Stimulated activated CD4-positive, alpha-beta T cell treated with anti-CD3 and anti-CD28 coated beads, Interleukin-1b, Interleukin-23, amount 100 ng/mL, for 4 hours (primary cell): ENCODE measurements at places on chromosomes 5 and 9.

DNA sequence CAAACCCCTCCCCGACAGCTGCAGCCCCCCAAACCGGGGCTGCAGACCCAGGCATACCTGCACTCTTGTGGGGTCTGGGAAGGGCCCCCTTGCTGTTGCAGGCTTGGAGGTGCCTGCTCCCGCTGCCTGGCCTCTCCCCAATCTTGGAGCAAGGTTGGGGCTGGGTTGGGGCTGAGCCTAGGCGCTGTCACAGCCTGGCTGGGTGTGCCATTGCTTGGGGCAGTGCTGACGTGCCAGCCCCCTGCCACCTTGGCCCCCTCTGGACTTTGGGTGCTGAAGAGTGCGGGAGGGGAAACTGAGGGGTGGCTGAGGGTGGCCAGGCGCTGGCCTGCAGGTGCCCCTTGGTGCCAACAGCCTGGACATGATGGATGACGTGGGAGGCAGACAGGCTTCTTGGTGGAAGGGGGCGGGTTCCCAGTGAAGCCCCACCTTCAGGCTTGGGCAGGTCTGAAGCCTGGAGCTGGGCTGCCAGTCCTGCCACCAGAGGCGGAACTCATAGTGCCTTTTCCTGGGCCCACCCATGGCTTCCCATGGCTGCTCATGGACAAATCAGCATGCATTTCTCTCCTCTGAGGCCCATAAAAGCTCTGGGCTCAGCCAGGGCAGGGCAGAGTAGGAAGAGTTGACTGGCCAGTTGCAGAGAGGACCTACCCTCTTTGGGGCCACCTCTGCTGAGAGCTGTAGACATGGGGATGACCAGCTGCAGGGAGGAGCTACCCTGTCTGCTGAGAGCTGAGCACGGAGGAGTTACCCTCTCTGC is 19.1 kb downstream of the TMEM38B start:
- no peak for DNase-seq

- DNase-seq = no peak
Measured at GRCh38 chr9:94029932-94030317, 54.3 kb upstream of the PTPDC1 start.

GRCh38 chr9:33795281-33795680 is at the start of gene PRSS3:
PRSS3 (plus strand) TSS chr9:33795561; CDS start chr9:33795574, 13 bp downstream.
- no peak for DNase-seq

DNA sequence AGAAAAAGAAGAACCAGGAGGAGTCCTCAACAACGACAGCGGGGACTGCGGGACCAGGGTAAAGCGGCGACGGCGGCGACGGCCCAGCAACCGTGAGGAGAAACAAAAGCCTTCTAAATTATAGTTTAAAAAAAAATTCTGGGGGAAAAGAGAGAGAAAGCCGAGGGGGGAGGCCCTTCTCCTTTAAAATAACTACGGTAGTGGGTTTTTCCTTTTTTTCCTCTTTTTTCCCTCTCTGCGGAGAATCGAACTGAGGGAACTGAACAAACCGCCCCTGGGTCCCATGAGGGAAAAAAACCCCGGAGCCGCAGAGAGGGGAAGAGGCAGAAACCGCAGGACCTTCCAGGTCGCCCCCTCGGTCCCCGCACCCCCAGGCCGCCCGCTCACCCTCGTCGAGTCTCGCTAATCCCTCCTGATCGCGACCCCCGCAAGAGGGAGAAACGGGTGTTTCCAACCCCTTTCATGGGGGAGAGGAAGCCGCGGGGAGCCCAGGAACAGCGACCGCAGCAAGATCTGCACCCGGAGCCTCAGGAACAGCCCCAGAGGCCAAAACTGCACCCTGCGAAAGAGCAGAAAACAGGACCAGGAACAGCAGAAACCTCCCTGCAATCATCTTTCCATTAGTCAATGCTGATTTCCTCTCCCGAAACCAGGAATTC is 453 bp downstream of the CPEB4 start:
- peak; percentile 6 for DNase-seq

GRCh38 chr9:124790301-124790700 is 13.4 kb downstream of the OLFML2A start:
- no peak for DNase-seq

DNA sequence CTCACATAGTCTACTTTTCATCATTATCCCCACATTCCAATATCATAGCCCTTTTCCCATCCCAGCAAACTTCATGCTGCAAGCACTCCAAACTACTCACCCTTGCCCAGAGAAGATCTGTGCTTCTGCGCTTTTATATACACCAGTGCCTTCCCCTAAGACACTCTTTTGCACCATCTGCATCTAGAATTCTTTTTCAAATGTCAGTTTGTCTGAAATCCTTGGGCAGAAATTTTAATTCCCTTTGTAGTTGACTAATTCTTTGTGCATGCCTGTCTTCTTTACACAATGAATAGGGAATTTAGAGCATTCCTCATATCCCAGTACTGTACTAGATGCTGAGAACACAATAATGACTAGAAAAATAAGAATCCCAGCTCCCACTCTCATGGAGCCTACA is 298.9 kb downstream of the KCNN2 start:
- DNase-seq = no peak

GRCh38 chr9:65409471-65409980 is 124.5 kb upstream of the FOXD4L5 start:
- DNase-seq = no peak

DNA sequence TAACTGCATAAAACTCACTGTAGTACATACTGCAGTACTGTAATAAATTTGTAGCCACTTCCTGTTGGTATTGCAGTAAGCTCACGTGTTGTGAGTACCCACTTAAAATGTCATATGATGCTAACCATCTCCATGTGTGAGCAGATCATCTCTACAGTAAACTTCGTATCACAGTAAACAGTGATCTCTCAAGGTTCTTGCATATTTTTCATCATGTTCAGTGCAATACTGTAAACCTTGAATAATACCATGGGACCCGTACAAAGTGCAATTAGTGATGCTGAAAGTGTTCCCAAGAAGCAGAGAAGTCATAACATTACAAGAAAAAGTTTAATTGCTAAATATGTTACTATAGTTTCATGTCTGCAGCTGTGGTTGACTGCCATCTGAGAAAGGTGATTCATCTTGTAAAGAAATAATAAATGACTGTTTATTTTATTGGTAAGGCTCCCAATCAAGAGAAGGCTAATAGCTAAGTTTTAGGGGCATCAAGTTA is 253.8 kb upstream of the POU5F2 start:
- DNase-seq = no peak

- DNase-seq = no peak
Measured at GRCh38 chr5:142615948-142616347, 69.9 kb downstream of the FGF1 start.

DNA sequence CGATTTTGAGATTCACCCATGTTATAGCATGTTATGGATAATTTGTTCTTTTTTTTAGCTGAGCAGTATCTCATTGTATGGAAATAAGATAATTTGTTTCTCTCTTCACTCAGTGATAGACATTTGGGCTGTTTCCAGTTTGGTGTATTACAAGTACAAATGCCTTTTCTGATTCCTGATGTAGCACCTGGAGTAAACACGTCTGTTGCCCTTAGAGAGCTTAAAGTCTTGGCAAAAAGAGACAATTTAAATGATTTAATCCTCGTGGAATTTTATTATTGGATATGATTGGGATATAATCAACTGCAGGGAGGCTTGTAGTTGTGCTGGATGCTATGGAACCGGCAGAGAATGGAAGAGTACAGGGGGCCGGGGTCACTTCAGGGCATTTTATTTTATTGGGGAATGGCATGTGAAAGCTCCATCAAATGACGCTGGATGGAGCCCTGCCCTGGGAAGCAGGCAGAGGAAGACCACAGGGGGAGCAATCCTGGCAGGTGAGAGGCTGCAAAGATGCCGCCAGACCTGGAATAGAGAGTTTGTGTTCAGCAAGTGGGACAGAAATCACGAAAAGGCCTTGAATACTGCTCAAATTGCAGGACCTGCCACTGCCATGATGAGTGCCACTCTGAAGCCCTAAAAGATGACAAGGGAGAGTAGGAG is 31.0 kb upstream of the TGFBI start:
- DNase-seq = no peak

- DNase-seq = no peak
Measured at GRCh38 chr5:59559323-59559722, 334.2 kb downstream of the PDE4D start.

DNA sequence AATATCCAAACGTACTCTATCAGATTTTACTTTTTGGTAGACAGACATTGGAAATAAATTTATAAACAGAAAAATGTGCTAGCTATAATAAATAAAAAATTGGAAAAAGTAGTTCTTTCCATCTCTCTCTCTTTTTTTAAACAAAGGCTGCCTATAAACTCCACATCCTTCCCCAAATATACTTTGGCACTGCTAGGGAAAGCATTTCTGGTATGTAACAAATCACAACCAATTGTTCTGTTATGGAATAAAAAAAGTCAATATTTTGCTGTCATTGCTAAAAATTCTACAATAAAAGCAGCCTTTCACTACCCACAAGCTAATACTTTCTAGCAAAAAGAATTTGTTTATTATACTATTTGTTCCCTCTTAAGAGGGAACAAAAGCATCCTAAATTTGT is 169.2 kb upstream of the TARS1 start:
- no peak for DNase-seq

GRCh38 chr5:20974426-20974825 is 986.4 kb upstream of the CDH18 start:
- no peak for DNase-seq

DNA sequence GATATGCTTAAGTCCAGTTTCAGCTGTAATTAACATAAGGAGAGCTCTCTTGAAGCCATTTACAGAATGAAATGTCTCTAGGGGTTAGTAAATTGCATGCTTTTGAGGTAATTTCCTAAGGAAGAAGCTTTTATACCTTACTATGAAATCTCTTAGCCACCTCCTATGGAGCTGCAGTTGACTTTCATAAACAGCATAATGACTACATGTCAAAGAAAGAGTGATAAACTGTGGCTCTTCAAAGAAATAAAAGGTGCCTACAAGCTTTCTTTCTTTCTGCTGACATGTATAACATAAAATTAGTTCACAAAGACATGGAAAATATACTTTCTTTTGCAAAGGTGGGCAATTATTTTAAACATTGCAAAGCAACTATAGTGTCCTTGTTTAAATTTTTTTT is 90.8 kb downstream of the TMEM167A start:
- no peak for DNase-seq

- DNase-seq = no peak
Measured at GRCh38 chr9:133585481-133586351, 23.5 kb downstream of the FAM163B start.

- DNase-seq = no peak
Measured at GRCh38 chr5:60482301-60482700, 217.7 kb downstream of the DEPDC1B start.

GRCh38 chr9:119322184-119322583 is 47.1 kb downstream of the BRINP1 start:
- DNase-seq = no peak

- DNase-seq = no peak
Measured at GRCh38 chr5:56615361-56616153, 199.8 kb upstream of the MAP3K1 start.

GRCh38 chr5:1393571-1394501 is 48.9 kb upstream of the CLPTM1L start:
- DNase-seq = no peak

DNA sequence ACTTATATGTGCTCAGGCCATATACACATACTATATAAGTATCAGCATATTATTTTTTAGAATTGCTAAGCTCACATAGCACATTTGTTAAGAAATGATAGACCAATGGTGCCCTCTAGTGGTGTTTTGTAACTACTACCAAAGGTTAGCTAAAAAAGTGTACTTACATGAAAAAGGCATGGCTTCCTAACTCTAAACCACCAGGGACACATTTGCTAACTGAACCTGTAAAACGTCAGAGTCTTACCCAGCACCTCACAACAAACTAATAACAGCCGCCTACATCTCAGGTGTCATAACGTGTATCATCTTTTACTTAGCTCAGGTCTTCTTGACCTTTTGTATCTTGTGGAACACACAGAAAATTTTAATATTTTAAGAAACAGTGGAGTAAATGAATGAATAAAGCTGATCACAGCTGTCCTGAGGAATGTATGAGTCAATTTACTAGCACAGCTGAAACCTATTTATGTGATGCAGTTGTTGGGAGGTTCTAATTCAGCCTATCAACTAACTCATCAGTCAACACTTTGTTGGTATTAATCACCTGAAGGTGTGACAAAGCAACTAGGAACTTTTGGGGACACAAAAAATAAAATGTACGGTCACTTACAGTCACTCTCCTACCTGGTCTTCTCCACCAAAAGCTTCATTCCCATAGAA is 72.9 kb downstream of the BAAT start:
- DNase-seq = no peak

GRCh38 chr9:109689701-109690100 is 90.3 kb upstream of the PALM2AKAP2 start:
- no peak for DNase-seq
